ENCODE measurements at places on chromosomes 6 and 20. TPM values are rescaled to one million over a fixed set of nuclear protein-coding genes. Genes with fewer than 3 reads are reported as not detected.

HMGCLL1 gene
- not detected for total RNA-seq

DNA sequence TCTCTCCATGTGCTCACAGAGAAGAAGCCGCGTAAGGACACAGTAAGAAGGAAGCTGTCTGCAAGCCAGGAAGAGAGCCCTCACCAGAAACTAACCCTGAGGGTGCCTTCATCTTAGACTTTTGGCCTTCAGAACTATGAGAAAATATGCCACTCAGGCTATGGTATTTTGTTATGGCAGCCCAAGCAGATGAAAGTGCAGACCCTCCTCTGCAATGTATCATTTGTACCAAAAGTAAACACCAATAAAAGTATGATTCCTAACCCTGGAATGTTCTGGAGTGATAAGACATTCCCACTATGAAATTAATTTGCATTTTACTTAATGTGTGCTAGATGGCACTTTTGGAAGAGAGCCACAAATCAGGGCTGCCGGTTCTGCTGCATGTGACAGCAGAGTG is 594.3 kb downstream of the UTRN start:
- no peak for DNase-seq

- no peak for DNase-seq
Measured at GRCh38 chr20:53379014-53379832, 214.4 kb downstream of the ZNF217 start.

GRCh38 chr6:3007571-3007970 is 7.9 kb downstream of the NQO2 start:
- no peak for DNase-seq

DNA sequence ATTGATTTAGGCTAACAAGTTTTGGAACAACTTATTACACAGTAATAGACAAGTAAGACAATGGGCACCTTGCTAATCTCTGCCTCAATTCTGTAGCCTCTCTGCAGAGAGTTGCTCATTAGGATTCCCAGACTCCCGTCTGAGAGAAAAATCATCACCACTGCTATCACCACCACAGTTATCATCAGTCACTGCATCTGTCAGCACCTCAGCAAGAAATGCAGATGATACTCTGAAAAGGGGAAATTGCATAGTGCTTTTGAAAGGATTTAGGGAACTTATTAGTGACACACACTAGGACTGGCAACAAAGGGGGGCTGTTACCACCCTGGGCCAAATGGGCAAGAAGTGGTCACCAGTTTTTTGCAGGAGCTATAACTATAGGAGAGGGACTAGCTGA is 39.9 kb downstream of the FOXA2 start:
- no peak for DNase-seq

DNA sequence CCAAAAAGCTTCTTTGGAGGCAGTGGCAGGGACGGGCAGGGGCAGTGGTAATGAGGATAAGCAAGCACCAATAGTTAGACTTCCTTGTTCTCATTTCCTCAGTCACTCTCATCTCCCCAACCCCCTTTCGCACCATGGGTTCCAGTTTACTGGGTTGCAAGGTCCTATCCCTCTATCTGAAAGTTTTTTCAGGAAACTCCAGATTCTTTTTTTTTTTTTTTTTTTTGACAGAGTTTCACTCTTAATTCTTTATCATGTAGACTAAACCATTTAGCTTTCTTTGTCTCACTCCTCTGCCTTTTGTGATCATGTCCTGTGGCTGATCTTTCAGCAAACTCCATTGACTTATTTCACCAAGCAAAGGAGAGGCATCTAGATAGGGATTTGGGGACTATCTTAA is 51.4 kb upstream of the GMDS start:
- DNase-seq: no peak

DNA sequence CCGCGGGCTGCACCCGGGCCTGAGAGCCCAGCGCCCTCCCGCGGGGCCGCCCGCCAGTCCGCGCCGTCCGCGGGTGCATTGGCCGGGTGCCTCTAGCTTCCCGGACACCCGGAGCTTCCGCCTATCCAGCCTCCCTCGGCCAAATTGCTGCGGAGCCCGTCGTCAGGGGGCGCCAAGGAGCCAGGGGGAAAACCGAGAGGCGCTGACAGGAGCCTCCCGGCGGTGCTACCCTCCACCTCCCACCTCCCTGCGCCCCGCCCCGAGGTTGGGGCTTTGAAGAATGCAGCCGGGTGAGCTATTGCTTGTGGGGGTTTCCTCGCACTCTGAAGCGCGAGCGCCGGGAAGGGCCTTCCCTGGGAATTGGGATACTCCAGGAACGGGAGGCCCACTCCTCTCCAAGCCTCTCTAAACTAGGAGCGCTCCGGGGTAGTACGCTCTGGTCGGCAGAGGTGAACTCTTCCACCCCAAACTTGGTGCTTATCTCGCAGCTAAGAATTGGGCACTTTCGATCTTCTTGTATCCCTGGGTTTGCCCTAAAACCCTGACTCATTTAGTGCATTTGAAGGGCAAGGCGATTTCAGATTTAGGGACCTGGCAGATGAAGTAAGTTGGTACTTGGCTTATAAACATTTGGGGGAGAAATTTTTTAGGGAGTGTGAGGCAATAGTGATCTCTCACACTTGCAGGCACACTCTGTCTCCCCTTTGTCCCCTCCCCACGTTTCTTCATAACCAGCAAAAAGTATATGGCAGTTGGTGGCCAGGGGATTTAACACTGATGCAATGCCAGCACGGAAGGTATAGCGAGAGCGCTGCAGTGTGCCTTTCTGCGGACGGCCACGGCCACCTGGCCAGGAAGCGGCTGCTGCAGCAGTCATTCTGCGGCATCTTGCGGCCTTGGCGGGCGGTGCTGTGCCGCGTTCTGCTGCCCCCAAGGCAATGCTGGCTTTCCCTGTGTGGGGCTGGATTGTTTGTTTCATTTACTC is 556 bp downstream of the BEND6 start:
- DNase-seq: peak; percentile 90

DNA sequence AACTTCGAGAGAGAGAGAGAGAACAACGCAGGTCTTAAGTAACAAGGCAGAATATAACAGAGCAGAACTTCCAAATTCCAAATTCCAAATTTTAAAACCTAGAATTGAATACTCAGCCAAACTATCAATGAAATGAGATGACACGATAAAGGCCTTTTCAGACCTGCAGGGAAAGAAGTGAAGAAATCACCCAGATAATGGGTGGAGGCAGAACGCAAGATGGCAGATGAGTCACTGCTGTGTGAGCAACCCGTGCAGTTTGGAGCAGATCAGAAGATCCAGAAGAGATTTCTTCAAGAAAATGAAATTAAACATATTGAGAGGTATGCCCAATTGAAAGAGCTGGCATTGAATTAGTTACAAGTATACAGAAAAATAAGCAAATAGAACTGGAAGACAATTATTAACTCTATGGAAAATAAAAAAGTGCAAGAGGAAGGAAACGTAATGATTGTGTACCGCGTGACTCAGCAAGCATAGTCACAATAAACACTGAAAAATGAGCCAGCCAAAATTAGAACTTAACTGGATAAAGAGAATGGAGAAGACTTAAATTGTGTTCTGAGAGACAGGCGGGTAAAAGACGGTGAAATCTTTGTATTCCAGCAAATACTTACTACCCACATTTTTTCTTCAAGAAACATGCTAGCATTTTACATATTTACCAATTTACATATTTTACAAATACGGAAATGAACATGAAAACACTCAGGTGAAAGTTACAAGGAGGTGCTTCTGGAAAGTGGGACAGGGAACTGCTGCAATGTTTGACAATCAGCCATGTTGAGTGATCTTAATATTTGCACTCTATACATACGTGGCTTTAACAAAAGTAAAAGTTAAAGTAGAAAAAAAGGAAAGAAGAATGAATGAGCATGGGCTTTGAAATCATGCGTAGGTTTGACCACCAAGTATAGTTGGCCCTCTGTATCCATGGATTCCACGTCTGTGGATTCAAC is 87.9 kb upstream of the CDYL start:
- DNase-seq: no peak

Measured in activated CD4-positive, alpha-beta T cell treated with anti-CD3 and anti-CD28 coated beads, Interleukin-2, amount 10 ng/mL, durations not matched to agents 24 days and 14 days (primary cell).